ENCODE measurements at places on chromosomes 2 and 18. TPM values are rescaled to one million over a fixed set of nuclear protein-coding genes. Genes with fewer than 3 reads are reported as not detected.

DNA sequence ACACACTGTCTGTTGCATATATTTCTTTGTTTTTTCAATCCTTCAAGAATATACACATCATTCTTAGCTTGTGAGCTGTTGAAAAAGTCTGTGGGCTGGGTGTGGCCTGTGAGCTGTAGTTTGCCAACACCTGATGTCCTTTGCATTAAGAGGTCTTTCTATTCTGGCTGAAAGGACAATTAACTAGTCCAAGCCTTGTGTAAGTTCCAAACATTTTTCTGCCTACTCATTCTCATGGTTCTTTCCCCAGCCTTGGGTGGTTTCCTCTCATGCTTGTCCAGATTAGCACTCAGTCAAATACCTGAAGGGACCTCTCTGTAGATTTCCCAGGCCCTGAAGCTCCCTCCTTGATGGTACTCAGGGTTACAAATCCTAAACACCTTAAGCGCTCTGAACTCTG is 57.8 kb upstream of the NABP1 start:
- H3K27ac ChIP-seq, result no peak overlapping the region
- DNase-seq, result no peak
- H3K27me3 ChIP-seq, result no peaks in the 10 kb centered on the region
- no peak overlapping the region for H3K4me3 ChIP-seq

- H3K4me1 ChIP-seq, result peaks cover 25% of the 10 kb centered on the region
- H3K4me3 ChIP-seq, result no peak overlapping the region
- H3K36me3 ChIP-seq, result no peaks in the 10 kb centered on the region
- no peak overlapping the region for H3K27ac ChIP-seq
These were observed 2.4 kb downstream of the FTCDNL1 start for GRCh38 chr2:199848389-199849130.

DNA sequence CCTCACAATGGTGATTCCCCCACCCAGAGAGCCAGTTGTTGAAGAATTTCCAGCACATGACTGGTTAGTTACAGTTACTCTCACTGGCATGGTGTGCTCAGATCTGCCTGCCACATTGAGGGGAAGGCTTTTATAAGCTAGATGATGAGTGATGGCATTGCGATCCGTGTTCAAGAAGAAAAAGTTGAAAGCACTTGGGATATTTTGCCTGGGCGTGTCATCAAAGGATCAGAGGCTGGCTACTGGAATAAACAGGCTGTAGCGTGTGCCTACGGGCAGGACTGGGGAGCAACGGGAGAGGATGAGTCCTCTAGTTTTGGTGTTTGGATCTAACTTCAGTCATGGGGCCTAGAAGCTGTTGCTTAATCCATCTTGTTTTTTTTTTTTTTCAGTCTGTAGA is 175.0 kb downstream of the SETBP1 start:
- no peak overlapping the region for H3K4me3 ChIP-seq
- H3K36me3 ChIP-seq, result no peaks in the 10 kb centered on the region
- no peak for DNase-seq
- no peak overlapping the region for H3K27ac ChIP-seq
- H3K4me1 ChIP-seq, result peaks cover 15% of the 10 kb centered on the region

Gene GRHL1
- 1.3 TPM for total RNA-seq

GRCh38 chr2:221637851-221638250 is 65.7 kb upstream of the EPHA4 start:
- no peak overlapping the region for H3K4me3 ChIP-seq
- H3K27me3 ChIP-seq, result no peaks in the 10 kb centered on the region
- H3K27ac ChIP-seq, result no peak overlapping the region
- no peak for DNase-seq
- H3K4me1 ChIP-seq, result no peaks in the 10 kb centered on the region

All from spleen (tissue), 13 donors.